NCI-H2171 treated with DMSO at 0.1 percent for 48 hours (cell line): ENCODE measurements at places on chromosomes 6 and 20.

- no peak for DNase-seq
These were observed 168.4 kb downstream of the TTLL2 start for GRCh38 chr6:167493310-167493709.

- DNase-seq: peak; percentile 39
These were observed 11.7 kb downstream of the UST start for GRCh38 chr6:148758492-148758891.

GRCh38 chr6:45691426-45691825 lies 313.7 kb upstream of the SUPT3H start:
- DNase-seq: no peak

DNA sequence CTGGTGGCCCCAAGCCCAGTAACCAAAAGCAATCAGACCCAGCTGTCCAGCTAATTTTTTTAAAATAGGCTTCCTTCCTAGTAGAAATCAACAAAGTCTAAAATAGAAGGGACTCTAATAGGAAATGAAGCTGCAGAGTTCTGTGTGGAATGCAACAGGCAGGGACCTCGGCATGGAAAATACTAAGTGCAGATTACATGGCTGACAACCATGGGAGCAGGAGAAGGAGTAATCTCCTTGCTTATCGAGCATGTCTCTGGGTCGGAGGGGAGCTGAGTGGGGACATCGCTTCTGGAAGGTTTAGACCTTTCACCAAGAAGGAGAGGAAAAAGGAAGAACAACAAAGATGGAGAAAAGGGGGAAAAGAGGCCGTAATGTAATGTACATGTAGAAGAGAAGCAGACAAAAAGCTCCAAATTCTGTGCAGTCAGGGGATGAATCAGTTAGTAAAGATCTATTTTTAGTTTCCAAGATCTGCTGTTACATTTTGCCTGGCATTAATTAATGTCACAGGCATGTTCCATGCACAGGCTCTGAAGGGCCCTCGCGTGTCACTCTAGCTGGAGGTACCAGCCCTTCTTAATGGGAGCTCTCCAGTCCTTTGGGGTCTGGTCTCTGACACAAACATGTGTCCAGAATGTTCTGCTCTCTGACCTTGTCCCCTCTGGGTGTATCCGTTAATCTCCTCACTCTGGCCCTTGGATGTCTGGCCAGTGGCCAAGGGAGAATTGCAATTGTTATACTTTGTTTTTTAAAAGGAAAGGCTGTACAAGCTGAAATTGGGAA lies 16.6 kb upstream of the ZNF831 start:
- DNase-seq: no peak

GRCh38 chr6:141173529-141173928 lies 959.2 kb upstream of the GJE1 start:
- DNase-seq: no peak

GRCh38 chr6:137976430-137976829 lies 109.4 kb downstream of the TNFAIP3 start:
- no peak for DNase-seq

GRCh38 chr6:138491017-138491416 lies 8.3 kb downstream of the NHSL1 start:
- DNase-seq: no peak

GRCh38 chr20:58892141-58892931 lies 39.8 kb downstream of the GNAS start:
- DNase-seq: peak; percentile 87

GRCh38 chr6:84017709-84018452 lies 15.7 kb upstream of the MRAP2 start:
- no peak for DNase-seq

GRCh38 chr6:156028335-156029131 lies 572.9 kb upstream of the NOX3 start:
- DNase-seq: no peak

GRCh38 chr6:157019733-157020132 lies 242.6 kb downstream of the ARID1B start:
- no peak for DNase-seq

DNA sequence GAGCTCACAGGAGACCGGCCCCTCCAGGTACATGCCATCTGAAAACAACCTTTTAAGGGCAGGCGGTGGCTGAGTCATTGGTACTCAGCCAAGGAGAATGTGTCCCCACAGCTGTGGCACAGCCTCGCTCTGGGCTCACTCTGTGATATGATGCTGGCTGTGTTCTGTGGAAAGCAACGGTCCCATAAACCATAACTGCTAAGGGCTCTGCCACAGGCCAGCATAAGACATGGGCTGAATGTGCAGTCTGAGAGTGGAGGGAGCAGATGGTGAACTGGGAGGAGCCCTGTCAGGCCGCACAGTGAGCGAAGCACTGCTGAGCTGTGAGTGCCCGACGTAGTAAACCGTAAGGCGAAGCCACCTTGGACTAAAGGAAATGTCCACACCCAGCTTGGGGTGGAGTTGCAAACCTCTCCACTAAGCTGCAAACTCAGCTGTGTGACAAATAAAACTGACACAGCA lies 375.8 kb downstream of the THBS2 start:
- peak; percentile 48 for DNase-seq

DNA sequence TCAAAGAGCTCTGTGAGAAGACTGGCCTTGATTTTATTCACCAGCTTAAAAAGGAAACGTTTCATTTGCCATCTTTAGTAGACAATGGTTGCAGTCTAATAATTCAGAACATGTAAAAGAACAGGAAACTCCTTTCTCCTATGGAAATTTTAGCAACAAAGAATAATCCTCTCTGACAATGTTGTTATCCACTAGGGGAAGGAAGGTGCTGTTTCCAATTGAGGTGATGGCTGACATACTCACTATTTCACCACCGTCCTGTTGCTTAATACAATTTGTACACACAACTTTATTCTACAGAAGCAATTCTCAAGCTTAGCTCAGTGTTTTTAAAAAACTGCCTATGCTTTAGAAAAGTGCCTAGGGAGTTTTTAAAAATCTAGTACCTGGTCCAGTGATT lies 192.7 kb downstream of the ARHGAP18 start:
- no peak for DNase-seq

DNA sequence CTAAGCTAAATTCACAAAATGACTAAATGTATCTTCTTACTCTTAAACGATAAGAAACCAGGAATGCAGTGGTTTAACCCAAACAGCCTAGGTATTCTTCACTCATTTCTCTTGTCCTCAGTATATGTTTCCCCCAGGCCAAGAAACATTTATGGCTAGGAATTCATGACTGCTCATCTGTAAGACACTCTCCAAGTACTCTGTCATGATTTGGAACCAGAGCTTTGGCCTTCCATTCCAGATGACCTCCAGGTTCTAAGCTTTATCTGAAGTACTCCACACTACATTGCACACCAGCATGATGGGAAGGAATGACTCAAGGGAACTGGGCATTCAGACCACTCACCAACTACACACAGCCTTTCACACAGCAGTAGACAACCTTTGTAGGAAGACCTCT lies 29.3 kb downstream of the NT5E start:
- no peak for DNase-seq

DNA sequence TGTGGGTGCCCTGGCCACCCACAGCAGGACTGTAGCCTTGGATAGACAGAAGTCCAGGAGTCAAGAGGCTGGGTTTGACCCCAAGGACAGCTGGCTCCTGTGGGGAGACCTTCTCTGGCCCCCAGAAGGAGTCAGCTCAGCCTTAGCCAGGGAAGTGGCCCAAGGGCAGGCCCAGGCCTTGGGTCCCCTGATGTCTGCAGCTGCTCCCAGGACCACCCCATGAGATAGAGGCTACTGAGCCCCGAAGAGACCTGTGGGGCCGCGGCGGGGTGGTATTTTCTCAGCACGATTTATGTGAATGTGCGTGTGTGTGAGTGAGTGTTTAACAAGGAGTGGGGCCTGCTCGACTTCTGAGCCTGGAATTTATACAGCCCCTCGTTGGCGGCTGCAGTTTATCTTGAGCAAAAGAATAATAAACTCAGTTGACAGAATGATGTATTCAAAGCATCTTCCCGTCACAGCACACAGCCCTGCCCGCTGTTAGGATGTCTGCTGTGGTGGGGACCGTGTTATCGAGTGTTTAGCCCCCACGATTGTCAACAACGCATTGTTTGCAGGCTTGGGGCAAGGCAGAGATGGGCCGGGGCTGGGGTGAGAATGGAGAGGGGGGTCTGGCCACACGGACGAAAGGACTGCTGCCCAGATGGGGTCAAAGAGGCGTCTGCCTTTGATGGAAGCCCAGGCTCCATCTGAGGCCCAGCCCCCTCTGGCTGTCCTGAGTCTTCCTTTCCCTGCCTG lies 163.3 kb downstream of the VEGFA start:
- no peak for DNase-seq

DNA sequence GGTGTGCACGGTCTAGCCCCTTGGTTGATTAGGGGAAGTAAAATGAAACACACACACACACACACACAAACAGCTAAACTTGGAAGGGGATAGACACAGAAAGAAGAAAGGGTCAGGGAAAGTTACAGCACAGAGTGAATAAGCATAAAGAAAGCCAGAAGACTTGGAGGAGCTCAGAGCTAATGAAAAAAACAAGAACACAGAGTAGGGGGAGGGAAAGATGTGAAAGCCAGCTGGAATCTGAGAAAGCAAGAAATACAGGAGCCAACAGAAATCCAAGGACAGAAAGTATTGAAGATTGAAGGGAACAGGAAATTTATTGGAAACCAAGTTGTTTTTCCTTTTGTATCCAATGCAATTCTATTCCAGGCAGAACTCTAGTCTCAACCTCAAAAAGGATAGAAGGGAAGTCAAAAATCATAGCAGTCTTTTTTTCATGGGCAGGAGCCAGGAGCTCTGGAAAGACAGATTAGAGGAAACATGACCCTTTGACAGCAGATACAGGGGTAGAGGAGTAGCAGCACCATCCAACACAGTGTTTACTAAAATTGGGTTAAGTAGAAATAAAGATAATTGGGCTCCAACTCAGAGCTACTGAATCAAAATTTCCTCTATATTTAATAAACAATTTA lies 10.1 kb downstream of the HMGCLL1 start:
- DNase-seq: no peak

DNA sequence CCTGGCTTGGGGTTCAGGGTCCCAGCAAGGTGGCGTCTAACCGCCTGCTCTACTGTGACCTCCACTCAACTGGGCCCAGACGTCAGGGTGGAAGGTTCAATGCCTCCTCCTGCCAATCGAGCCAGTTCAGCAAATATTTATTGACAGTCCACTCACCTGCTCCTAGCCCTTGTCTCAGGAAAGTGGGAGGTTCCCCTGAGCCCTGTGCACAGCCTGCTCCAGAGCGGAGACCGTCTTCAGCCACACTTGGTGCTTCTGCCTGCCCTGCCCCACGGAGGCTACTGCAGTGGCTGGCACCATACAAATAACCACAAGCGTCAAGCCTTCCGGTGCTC lies 6.1 kb downstream of the CCDC167 start:
- DNase-seq: no peak

DNA sequence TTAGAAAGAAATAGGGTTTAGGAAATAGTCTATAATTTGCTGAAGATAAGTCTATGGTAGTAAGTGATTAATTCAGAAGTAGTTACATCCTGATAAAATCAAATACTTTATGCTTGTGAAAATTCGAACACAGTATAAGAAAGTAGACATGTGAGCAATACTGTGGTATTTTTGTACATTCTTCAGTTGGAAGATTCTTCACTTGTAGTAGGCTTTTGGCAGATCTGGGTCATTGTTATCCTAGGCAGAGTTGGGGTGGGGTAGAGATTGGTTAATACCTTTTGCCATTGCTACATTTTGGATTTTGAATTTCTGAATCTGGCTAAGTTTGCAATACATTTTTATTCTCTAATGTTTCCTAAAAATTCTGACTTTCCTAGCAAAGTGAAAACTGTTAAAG lies 197.5 kb downstream of the BCKDHB start:
- DNase-seq: no peak
